MV-4-11 (cell line): ENCODE measurements at places on chromosomes 3 and 15.
A peak's percentile ranks its signal among the peaks of the same experiment; 100 is the strongest.

- no peak for DNase-seq
Measured at GRCh38 chr15:101156509-101157159, 95.2 kb downstream of the CHSY1 start.

- DNase-seq = no peak
Measured at GRCh38 chr3:137061186-137061585, 103.4 kb downstream of the IL20RB start.

DNA sequence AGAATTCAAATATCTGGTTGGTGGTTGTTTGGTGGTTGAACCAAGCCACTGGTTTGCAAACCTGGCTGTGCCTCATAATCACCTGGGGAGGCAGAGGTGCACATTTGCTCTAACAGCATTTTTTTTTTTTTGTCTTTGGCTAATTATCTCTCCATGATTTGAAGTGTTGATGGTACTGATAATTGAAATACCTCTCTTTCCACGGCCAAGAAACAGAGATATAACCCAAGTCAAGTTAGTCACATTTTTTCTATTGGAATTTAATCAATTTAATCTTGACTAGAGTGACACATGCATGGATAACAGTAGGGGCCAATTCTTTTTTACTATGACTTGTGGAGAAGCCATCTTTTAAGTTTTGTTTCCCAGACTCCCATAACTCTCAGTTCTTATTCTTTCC is 37.5 kb upstream of the SUCLG2 start:
- no peak for DNase-seq

DNA sequence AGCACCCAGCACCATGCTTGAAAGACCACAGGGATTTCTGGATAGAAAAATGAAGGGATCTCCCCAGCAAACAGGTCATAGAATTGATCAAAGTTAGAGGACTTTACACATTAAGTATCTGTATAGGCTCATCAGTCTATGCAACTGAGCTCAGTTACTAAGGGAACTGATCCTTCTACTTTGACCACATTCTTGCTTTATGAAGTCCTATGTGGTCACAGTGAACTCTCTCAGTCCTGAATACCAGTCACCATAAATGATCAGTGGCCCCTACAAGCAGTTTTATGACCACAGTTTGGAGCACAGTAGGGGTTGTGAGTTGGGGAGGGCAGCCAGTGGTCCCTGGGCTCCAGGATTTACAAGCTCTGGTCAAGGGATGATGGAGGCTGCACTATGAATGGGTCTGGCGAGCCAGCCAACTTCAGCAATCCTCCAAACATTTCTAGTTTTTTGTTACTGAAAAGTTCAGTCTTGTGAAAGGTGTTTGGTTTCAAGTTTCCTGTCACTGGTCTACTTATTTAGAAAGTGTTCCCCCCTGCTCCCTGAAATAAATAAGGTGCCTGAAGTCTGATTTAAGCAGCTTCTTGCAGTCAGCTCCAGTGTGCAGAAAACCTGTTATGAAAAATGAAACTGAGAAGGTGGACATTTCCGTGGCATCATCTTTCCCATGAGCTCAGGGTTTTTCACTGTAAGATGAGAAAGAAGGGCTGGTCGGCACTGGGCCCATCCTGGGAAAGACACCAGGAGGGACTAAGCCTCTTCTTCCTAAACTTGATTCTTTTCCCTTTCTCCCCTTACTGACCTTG is 75.5 kb downstream of the DAPK2 start:
- DNase-seq = peak; percentile 87

DNA sequence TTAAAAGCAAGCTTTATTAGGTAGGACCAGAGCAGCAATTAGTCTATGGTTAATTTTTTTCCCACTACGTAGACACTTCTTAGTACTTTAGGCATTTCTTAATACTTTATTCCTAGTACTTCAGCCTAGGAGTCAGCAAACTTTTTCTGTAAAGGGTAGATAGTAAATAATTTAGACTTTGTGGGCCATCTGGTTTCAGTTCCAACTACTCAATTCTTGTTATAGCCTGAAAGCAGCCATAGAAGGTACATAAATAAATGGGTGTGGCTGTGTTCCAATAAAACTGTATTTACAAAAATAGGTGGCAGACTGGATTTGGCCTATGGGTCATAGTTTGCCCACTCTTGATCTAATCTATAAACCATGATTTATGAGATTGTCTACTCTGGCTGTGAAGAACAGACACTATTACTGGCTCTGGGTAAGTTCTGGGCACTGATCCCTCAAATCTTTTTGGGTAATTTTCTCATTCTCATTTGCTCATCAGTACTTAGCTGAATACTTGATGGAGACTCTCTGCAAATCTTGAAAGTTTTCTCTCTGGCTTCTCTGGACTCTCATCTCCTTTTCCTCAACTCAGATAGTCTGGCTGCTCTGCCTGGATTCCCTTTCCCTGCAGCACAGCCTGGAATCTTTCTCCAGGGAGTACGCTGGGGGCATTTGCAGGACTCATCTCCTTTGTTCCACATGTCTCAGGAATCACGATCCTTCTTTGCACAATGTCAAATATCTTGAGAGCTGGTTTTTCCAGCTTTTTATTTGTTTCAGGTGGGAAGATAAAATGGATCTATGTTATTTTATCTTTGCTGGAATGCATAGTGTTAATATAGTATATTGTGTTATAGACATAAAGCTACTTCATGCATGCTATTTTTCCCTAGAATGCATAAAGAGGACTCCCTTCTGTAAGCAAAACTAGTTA is 524.8 kb upstream of the TBL1XR1 start:
- peak; percentile 51 for DNase-seq

DNA sequence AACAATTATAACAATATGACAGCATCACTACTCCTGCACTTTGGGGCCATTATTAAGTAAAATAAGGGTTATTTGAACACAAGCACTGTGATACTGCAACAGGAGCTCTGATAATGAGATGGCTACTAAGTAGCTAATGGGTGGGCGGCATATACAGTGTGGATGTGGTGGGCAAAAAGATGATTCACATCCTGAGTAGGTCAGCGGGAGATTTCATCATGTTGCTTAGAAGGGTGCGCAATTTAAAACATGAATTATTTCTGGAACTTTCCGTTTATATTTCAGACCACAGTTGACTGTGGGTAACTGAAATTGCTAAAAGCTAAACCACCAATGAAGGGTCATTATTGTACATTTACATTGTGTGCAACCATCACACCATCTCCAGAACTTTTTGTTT is 42.3 kb downstream of the FBXO22 start:
- DNase-seq = peak; percentile 95

DNA sequence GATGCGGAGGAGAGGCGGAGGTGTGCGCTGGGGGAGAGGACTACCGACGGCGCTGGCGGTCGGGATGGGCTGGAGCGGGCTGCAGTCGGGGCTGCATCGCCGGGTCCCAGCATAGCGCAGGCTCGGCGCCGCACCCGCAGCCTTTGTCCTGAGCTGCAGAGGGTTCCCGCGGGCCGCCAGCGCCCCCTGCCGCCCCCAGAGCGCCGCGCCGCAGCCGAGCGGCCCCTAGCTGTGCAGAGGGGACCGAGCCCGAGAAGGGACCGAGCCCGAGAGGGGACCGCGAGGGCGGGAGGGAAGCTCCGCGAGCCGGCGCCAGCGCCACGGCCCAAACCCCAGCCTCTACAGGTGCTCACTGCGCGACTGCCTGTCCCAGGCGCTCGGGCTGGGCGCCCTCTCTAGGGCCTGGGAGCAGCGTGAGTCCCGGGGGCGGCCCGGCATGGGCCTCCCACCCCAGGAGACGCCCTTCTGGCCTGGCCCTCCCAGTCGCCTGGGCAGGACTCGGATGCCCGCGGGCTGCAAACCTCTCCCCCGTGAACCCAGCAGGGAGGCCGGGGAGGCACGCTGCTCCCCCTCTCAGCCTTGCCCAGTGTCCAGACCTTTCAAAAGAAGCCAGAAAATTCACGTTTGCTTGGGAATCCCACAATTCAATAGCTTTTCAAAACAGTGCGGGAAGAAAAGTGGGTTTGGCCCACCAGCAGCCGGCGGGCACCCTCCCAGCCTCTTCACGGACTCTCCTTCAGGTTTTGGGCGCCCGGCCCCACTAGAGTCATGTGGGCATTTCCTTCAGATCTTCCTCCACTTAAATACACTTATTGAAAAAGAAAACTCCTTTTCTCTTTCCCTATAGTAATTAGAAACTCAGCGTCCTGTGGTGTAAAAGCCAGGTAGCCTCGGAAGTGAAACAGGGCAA is 134.7 kb downstream of the TPRA1 start:
- DNase-seq = peak; percentile 35

DNA sequence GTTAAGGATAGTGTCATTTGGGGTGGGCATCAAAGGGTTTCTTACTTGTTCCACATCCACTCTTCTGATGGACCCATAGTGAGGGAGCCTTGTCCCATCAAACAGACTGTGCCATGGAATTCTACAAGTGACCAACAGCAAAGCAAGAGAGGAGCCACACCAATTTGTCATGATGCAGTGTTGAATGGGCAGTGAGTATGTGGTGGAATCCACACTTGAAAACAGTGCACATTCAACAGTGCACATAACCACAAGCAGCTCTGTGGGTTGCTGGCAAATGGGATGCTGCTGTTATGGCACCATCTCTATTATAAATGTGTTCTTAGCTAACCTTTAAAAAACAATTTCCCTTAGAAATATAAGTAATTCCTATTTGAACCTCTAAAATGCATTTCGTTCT is 52.5 kb upstream of the CPNE4 start:
- DNase-seq = no peak

DNA sequence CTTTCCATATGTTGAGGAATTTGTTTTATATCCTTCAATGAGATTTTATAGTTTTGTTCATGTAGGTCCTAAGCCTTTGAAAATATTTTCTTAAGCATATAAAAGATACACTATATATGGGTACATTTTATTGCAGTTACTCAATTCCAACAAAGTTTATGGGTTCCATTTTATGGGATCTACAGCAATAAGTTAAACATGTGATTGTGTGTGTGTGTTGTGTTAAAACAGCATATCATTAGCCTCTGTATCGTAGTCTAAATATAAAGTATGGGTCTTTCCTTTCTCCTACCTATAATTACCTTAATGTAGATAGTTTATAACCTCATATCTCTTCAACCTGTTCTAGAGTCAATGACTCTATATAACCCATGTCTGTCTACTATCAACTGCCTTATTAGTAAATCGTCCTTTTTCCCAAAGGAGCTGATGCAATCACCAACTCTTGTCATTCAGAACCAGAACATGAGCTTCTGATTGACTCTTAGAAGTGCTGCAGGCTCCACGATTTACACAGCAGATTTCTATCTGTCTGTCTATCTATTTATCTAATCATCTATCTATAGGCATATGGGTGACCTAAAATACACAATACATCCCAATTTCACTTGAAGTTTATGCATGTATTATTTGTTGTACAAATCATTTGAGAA is 512.6 kb upstream of the CBLB start:
- DNase-seq = no peak

DNA sequence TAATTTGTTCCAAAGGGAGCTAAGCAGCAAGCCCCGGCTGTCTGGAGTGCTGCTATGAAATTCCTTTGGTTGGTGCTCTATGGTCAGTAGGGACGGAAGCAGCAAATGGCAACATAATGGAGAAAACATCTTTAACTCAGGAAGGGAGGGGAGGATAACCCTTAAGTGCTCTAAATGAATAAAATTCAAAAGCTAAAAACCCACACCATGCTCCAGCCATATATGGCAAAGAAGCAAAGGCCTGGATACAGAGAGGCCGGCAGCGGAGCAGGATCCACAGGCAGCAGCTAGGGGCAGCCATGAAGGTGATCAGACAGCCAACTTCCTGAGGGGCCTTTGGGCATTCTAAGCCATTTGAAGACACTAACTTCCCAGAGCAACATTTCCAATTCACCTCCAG is 38.9 kb downstream of the IL17RD start:
- DNase-seq = no peak

GRCh38 chr15:36066757-36067156 is 512.7 kb upstream of the CDIN1 start:
- no peak for DNase-seq

GRCh38 chr3:23762214-23762613 is 43.5 kb upstream of the UBE2E1 start:
- DNase-seq = no peak

DNA sequence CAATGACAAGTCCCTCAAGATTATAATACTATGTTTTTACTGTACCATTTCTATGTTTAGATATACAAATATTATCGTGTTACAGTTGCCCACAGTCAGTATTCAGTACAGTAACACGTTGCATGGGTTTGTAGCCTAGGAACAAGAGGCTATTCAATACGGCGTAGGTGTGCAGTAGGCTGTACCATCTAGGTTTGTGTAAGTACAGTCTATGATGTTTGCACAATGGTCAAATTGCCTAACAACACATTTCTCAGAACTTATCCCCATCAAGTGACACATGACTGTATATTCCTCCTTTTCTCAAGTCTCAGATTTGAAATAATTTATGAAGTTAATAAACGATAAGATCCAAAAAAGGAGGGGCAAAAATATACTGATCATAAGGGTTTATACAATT is 21.7 kb downstream of the ZDHHC3 start:
- peak; percentile 17 for DNase-seq

DNA sequence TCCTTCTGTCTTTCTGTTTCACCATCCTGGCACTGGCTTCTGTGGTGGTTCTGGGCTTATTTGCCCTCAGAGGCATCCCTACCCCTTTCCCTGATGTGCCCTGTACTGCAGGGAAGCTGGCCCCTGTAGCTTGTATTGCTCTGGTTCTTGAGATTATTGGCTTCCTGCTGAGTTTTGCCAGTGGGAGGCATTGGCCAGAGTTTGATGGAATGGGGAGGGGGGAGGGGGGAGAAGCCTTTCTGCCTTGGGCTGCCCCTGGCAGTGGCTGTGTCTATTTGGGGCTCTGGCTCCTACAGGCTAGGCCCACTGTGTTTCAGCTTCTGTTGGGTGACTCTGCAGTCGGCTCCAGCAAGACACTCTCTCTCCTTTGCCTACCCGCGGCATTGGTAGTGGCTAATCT is 41.6 kb upstream of the SEMA6D start:
- DNase-seq = no peak

- no peak for DNase-seq
Measured at GRCh38 chr3:177195242-177195991, 1.9 kb downstream of the TBL1XR1 start.

DNA sequence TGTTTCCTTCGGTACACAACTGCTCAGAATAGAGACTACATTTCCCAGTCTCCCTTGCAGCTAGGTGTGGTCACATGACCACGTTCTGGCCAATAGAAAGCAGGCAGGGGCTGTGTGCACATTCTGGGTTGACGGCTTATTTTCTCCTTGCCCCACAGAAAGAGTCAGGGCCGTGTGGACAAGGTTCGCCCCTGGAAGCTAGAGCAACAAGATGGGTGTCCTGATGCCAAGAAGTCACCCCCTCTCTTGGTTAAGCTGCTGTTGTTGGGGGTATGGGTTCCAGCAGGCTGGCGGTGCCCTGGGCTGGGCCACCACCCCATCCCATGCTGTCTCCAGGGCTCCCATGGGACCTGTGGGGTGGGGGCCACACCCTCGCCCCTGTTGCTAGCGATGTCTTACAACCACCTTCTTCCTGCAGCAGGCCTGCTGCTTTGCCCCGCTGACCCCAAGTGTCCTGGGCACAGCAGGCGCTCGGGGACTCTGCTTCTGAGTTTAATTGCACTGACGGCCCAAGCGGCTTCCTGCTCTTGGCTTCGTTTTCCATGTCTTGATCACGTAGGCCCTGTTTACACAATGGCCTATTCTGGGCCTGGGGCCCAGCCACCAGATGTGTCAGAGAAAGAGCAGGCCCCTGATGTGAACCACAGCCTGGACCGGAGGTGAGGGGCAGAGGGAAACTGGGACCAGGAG is 24.9 kb downstream of the ABTB1 start:
- peak; percentile 75 for DNase-seq

- DNase-seq = no peak
Measured at GRCh38 chr3:171011109-171011872, 15.2 kb downstream of the SLC2A2 start.
